ENCODE measurements at places on chromosomes 2 and 18.

DNA sequence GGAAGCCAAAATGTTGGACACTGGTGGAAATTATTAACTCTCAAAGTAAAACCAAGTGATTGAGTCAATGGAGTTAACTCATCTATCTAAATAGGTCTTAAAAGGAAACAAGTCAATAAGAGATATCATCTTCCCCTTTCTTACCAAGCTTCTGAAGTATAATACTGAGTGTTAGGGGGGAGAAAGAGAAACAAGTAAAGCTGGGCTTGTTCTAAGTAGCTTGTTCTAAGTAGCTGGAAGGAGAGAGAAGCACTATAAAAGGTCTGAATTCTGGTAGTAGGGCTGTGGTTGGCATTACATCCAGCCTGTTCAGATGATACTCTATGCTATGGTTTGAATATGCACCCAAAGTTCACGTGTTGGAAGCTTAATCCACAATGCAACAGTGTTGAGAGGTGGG is 26.8 kb downstream of the YES1 start:
- DNase-seq, result no peak

DNA sequence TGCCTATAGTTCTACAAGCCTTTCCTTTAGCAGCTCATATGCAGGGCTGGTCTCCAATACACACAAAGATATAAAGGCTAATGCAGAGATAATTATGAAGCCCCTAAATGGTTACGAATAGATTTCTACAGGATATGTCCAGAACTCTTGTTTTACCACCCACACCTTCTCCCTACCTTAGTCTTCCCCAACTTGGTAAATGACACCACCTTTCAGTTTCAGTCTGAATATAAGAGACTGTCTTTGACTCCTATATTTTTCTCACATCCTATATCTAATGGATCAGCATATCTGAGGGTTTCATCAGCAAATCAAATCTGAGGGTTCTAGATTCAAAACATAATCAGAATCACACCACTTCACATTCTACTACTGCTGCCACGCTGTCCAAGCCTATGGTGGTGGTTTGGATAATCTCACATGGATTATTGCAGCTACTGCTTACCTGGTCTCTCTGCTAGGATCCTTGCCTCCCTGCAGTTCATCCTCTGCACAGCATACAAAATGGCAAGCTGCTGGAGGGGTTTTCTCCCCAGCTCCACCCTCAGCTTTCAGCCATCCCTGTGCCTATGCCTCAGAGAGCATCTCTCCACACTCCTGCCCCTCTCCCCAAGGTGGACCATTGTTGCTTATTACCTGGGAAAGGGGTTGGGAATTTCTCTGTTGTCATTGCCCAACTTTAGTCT is 178.0 kb upstream of the SPOPL start:
- DNase-seq, result no peak

- no peak for DNase-seq
Observed at GRCh38 chr2:96587843-96588242, 50.3 kb downstream of the KANSL3 start.

- DNase-seq, result no peak
Observed at GRCh38 chr18:45764000-45764686, 40.2 kb downstream of the SLC14A1 start.

GRCh38 chr2:157319795-157320194 is 5.8 kb downstream of the ERMN start:
- no peak for DNase-seq

GRCh38 chr2:134361648-134362047 is 107.8 kb downstream of the MGAT5 start:
- DNase-seq, result no peak

DNA sequence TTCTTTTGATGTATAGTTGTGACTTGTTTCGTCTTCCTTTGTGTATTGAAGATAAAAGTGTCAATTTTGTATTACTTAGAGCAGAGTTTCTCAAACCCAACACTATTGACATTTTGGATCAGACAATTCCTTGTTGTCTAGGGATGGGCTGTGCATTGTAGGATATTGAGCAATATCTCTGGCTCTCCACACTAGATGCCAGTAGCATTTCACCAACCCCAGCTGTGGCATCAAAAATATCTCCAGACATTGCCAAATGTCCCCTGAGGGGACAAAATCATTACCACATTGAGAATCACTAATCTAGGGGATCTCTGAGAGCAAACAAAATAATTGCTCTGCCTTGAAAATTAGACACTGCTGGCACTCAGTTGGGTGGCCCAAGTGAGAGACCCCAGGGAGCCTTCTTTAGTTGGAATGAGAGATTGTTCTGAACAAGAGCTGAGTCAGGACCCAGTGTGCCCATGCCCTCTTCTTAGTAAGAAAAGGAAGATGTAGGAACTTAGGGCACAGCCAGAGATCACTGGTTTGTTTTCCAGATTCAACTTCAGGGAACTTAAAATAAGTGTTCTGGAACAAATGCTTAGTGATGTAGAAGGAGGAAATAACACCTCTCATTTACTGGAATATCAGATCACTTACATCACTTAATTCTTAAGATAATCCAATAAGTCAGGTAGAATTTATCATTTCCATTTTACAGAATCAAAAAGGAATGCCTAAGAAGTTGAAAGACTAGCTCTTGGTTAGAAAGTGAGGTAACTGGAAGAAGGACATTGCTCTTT is 466.6 kb upstream of the TNP1 start:
- peak; percentile 42 for DNase-seq

GRCh38 chr2:4992226-4992625 is 700.0 kb upstream of the SOX11 start:
- DNase-seq, result no peak

DNA sequence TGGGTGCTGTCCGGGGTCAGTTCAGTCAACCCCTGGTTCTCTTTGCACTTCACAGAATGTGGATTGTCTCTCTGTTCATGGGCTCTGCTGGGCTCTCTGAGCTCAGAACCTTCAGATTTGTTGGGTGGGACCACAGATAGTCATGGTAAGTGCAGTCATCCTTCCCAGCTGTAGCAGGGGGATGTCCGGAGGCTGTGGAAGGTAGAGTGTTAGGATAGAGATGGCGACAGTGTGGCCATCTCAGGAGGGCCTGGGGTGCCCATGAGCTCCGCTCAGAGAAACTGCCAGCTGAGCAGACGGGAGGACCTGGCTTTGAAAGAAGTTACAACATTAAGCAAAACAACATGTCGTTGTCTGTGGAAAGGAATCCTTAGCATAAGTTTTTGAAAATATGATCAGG is 149.8 kb downstream of the FAM210A start:
- DNase-seq, result no peak
